ENCODE measurements at places on chromosomes 7 and 10. TPM values are rescaled to one million over a fixed set of nuclear protein-coding genes. Genes with fewer than 3 reads are reported as not detected.

The CABCOCO1 gene
- total RNA-seq: not detected

The TCAF2 gene
- 1.6 TPM for total RNA-seq

DNA sequence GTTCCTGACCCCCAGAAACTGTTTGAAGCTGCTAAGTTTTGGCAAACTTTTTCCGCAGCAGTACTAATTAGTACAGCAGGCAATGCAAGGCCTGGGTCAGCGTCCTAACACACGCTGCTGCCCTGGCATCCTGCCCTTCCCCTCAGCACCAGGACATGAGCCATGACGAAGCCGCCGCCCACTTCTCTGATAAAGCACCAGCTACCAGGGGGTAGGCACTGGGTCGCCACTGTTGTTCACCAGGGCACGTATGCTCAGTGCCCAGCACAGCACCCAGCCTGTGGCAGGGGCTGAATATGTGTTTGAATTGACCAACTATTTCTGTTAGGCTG, 59.5 kb downstream of the CHST15 start:
- DNase-seq: no peak

The NEUROD6 gene
- not detected for total RNA-seq

DNA sequence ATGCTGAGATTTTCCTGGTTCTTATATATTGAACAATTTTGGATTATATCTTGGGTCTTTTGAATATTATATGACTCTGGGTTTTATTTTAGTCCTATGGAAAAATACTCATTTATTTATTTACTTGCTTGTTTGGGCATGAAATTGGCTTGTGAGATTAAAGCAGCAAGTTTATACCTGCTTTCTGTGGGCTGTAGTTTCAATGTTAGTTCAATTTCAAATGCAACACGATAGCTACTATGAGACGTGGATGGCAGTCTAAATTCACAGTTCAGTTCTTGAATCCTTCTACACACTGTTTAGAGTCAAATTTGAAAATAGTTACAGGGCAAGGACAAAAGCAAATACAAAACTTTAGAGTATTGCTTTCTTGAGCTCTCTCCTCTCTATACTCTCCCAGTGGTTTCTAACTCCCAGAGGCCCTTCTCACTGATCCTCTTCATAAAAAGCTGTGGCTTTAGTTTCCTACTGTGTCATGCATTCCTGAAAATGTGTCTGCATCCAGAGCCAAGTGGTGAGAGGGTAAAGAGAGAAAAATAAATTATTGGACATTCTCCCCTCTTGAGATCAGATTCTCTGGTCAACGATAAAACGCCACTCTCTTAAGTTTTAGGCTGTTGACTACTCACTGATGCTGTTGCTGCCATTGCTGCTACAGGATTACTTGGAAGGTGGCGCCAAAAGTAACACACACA, 34.4 kb downstream of the POLR1F start:
- DNase-seq: no peak

The MYL10 gene
- not detected for total RNA-seq

DNA sequence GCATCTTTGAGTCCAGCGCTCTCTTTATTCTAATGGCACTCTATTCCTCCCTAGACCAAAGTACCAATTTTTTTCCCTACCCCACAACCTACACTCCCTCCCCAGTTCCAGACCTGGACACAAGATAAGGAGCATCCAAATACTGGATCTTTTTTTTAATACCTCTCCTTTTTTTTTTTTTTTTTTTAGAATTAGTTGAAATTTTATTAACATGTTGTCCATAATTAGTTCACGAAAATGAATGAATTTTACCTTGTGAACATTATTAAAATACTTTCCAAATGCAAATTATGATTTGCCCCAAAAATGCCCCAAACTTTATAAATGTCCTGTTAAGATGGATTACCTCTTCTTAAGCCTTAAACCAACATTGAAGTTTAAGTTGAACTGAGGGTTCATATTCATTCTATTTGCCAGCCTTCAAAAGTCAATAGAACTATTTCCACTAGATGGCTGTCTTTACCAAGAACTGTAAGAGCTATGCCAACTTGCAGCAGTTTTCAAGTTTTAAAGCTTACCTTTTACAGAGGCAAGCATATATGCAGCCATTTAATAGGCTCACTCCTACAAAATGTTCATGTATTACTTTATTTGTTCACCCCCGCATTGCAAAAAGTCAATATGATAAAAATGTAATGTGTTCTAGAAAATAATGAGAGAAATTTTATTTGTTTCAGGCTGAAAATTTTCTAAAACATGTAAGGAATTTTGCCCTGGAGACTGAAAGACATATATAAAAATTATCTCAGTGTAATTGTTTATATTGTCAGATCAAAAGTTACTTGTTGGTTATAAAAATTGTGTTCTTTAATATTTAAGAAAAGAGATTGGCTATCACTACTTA, 39.7 kb upstream of the TNKS2 start:
- DNase-seq: no peak

DNA sequence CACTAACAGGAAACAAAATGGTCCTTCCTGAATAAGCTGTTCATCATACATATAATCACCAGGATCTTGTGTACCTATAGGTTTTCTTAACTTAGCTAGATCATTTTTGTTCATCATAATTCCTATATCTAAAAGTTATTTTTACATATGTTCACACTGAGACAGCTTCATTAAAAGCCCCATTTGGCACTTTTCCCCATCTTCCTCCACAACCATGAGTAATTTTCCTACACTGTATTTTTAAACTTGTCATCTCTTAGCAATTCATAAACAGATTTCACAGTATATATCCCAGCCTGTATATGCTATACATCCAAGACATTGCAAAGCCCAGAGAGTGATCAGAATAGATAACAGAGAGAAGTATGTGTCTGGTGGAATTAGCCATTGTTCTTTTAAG, 28.3 kb downstream of the ZNF365 start:
- DNase-seq: no peak

GRCh38 chr10:133087045-133087678, 562 bp upstream of the ADGRA1 start:
- DNase-seq: no peak

DNA sequence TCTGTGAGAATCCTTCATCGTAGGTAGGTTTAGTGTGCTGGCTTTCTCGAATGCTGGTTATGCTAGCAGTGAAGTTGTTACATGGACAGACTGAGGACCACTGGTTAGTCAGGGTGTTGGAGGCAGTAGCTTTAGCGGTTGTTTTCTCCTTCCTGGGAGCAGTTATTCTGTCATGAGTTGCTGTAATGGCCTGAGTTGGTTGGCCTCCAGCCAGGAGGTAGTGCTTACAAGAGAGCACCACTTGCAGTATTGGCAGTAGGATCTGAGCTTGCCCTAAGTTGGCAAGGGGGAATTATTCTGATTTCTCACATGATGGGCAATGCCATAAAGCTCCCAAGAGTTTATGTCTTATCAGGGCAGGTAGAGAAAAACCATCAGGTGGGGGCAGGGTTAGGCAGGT, 58.0 kb downstream of the IPMK start:
- no peak for DNase-seq

The SCART1 gene
- total RNA-seq: 0.11 TPM

The SFRP5 gene
- total RNA-seq: 2.2 TPM

The TWIST1 gene
- total RNA-seq: not detected

DNA sequence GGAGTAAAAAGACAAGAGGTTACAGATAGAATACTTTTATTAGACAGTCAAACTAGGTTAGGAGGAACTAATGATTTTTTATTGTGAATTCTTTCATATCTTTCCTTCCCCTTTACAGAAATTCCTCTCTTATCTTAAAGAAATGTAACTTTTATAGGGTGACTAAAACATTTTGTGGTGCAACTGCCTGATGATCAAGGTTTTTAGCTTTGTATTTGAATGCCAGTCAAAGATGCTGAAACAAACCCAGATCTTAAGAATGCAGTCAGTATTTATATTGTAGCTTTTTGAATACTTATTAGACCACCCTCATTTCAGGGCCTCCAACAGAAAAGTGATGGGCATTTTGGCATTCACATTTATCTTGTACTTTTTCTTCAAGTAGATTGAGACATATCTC, 27.4 kb downstream of the TAX1BP1 start:
- no peak for DNase-seq

The OPN1SW gene
- not detected for total RNA-seq

- no peak for DNase-seq
Measured at GRCh38 chr7:74585844-74586243, 71.7 kb upstream of the GTF2I start.

The TMEM229A gene
- not detected for total RNA-seq

GRCh38 chr7:147885869-147886268, 704.7 kb upstream of the C7orf33 start:
- DNase-seq: no peak

- DNase-seq: no peak
Measured at GRCh38 chr7:25759286-25759685, 392.7 kb upstream of the NFE2L3 start.

- DNase-seq: no peak
Measured at GRCh38 chr7:134920026-134920753, 66.1 kb upstream of the AGBL3 start.

Data from gastrocnemius medialis (tissue), 4 donors.